ENCODE measurements at places on chromosomes 16 and 17. TPM values are rescaled to one million over a fixed set of nuclear protein-coding genes. Genes with fewer than 3 reads are reported as not detected.

Gene CD300LF
- not detected for total RNA-seq

Gene DNAH9
- total RNA-seq, result 0.13 TPM

Gene NPB
- total RNA-seq, result 0.57 TPM

Gene SNX20
- not detected for total RNA-seq

Gene CCL8
- total RNA-seq, result not detected

Gene CSH2
- total RNA-seq, result not detected

Gene KRT20
- total RNA-seq, result 0.18 TPM

Gene C16orf92
- not detected for total RNA-seq

Gene CACNG1
- 0.07 TPM for total RNA-seq

Gene RAB26
- 4.0 TPM for total RNA-seq

Gene OMG
- total RNA-seq, result not detected

Gene EVPLL
- total RNA-seq, result not detected

Gene MAF
- 0.26 TPM for total RNA-seq

Gene MYADML2
- total RNA-seq, result not detected

Gene FOXF1
- total RNA-seq, result 0.03 TPM

Gene CACNG3
- not detected for total RNA-seq

Gene ASPHD1
- total RNA-seq, result 20.2 TPM

Gene CLEC19A
- total RNA-seq, result 0.08 TPM

Gene ABR
- total RNA-seq, result 145 TPM

Gene KRTAP1-5
- total RNA-seq, result not detected

Gene MEOX1
- not detected for total RNA-seq

Gene CCL18
- not detected for total RNA-seq

Gene TNFSF13
- total RNA-seq, result 0.53 TPM

Gene GABARAP
- 637 TPM for total RNA-seq

Gene AGRP
- total RNA-seq, result not detected

Gene ST6GALNAC2
- total RNA-seq, result 0.51 TPM

Data from A549 treated with dexamethasone at 1 μM for 4 hours (cell line).